Activated CD8-positive, alpha-beta memory T cell treated with anti-CD3 and anti-CD28 coated beads for 4 hours (primary cell): ENCODE measurements at places on chromosomes 5 and 9.

DNA sequence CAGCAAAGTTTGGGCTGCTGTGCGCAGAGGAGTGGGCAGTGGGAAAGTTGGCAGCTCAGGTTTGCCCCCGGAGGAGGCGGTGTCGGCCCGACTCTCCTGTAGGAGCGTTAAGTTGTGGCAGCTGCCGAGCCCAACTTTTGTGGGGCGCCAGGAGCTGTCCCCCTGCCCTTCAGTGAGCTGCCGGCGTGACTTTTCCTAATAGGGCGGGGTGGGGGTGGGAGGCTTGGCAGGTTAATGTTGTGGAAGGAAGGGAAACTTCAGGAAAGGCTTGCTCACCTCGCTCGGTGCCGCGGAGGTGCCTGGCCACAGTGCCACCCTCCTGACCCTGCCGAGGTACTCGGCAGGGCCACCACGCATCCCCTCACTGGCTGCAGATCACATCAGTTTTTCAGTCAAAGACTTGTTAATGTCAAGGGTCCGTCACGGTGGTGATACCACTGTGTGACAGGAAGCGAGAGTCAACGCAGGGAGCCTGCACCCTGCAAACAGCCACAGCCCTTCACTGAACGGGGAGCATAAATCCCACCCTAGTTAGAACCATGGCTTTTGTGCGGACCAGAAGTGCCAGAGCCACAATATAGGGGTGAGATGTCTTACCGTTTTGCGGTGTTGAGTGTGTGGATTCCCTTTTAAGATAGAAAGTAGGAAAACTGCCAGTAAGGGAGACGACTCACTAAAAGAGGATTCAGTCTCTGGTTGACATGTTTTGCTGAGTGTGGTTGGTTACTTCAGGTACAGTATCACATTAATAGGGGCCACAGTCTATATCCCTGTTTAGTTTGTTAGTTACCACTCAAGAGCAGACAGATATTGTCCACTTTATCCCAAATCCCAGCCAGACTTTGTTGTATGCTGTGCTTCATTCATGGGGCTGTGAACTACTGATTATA, 796 bp downstream of the LNPEP start:
- peak; percentile 36 for DNase-seq

DNA sequence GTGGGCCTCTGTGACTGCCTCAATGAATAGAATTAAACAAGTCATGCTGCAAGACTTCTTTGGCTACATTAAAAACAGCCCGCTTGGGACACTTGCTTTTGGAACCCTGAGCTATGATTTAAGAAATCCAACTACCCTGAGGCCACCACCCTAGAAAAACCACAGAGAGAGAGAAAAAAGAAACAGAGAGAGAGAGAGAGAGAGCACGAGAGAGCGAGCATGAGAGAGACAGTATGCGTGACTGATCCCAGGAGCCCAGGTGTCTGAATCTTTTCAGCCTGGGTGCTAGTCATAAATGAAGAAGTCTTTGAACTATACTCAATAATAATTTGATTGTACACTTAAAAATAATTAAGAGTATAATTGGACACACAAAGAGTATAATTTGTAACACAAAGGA, 123.1 kb upstream of the FREM1 start:
- DNase-seq: no peak

DNA sequence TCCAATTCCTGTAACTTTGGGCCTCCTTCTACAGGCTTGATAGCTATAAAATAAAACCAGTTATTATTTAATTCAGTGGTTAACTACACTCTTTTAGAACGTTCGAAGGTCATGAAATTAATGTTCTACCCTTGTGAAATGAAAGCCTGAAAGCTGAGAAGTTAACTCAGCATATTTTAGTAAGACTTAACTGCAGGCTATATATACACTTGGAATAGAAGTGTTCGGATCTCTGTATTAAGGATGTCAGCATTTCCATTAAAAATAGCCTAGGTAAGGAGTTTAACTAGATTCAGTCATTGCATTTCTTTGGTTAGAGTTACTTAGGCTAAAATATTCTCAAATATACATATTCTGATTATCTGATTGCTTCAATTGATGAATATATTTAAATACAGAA, 229.2 kb downstream of the MRPS30 start:
- DNase-seq: no peak

GRCh38 chr5:150582241-150583109, 58.0 kb upstream of the SYNPO start:
- no peak for DNase-seq

- DNase-seq: no peak
These were observed 32.8 kb upstream of the MCTP1 start for GRCh38 chr5:95317687-95318086.

DNA sequence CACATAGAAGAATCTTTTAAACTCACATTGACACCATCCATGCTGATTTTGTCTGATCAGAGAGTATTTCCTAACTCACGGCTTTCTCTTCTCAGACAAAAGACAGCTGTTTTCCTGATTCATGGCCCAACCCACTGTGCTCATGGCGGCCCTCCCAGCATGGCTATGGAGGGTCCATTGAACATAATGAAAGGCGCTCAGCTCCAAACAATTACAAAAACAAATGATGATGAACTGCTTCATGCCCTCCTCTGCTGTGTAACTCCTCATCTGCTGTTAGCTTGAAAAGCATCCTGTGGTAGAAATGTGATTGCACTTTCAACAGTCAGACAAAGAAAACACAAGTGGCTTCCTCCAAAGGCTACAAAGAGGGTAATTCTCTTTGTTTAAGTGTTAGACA, 673.8 kb downstream of the PRELID2 start:
- DNase-seq: no peak

GRCh38 chr9:91942201-91942600, 7.8 kb downstream of the ROR2 start:
- no peak for DNase-seq

DNA sequence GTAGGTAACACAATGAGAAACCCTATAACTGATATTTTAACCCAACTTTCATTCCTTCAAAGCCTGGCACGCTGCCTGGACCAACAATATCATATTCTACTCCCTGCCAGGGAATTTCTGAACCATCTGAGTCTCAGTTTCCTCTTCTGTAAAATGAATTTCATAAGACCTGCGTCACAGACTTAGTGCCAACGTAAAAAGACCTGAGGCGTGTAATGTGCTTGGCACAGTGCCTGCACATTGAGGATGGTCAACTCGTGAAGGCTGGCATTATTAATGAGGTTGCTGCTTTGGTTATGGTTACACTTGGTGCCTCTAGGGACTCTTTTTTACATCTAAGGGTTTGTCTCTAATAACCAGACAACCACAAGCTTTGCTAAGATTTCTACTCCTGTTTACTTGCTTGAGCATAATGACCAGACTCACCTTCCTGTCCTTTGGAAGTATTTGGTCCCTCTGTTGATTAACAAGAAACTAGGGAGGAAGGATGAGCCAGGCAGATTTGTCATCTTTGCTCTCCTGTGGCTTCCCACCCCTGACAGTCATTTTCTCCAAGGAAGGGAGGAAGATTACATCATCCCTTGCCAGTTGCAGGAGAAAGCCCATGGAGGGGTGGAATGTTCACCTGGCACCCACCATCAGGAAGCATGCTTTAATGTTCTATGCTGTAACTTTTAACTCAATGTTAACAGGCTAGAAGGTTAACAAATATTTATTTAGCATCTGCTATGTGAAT, 79.0 kb downstream of the PAPPA start:
- no peak for DNase-seq

DNA sequence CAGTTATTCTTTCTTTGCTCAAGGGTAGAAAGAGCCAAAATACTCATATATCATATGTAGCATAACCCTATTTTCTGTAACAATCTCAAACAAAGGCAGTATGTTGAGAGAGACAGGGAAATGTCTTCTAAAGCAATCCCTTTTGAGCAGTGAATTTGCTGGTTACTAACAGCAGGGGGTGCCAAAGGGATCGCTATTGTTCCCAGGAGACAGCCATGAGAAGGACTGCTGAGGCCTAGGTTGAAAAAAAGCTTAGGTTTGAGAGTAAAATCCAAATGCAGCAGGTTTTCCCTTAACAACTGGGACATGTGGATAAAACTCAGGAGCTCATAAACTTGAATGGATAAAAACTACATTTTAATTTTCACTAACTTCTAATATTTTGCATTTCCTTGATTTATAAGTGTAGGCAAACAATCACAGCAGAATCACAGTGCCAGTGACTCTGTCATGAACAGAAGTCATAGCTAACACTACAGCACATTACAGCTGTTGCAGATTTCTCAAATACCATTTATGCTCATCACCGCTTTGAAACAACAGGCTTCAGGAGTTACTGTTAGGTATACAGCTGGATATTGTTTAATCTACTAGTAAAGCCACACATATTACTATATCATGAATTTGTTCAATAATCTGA, 148.4 kb downstream of the MAPKAP1 start:
- DNase-seq: peak; percentile 9

- no peak for DNase-seq
These were observed 5.3 kb downstream of the FBXW2 start for GRCh38 chr9:120787933-120788332.

DNA sequence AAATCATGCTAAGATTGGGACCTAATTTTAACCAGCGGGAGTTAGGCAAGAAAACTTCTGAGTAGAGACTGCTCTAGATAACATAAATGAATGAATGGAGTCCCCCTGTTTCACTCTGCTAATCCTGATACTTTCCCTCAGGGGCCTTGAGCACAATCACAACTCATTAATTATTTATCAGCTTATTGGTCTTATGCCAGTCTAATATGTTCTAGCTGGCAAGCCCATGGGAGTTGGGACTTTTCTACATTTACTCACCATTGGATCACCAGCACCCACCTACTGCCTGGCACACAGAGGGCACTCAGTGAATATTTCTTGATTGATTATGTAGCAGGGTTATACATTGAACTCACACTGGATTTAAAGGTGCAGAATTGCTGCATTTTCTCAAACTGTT, 13.5 kb upstream of the TMED7 start:
- no peak for DNase-seq

- DNase-seq: no peak
These were observed 6.9 kb downstream of the FNBP1 start for GRCh38 chr9:130036099-130036498.

- DNase-seq: no peak
These were observed 487.2 kb downstream of the ARHGEF28 start for GRCh38 chr5:74113196-74113540.

- no peak for DNase-seq
These were observed 104.6 kb upstream of the TNFAIP8 start for GRCh38 chr5:119250946-119251901.

DNA sequence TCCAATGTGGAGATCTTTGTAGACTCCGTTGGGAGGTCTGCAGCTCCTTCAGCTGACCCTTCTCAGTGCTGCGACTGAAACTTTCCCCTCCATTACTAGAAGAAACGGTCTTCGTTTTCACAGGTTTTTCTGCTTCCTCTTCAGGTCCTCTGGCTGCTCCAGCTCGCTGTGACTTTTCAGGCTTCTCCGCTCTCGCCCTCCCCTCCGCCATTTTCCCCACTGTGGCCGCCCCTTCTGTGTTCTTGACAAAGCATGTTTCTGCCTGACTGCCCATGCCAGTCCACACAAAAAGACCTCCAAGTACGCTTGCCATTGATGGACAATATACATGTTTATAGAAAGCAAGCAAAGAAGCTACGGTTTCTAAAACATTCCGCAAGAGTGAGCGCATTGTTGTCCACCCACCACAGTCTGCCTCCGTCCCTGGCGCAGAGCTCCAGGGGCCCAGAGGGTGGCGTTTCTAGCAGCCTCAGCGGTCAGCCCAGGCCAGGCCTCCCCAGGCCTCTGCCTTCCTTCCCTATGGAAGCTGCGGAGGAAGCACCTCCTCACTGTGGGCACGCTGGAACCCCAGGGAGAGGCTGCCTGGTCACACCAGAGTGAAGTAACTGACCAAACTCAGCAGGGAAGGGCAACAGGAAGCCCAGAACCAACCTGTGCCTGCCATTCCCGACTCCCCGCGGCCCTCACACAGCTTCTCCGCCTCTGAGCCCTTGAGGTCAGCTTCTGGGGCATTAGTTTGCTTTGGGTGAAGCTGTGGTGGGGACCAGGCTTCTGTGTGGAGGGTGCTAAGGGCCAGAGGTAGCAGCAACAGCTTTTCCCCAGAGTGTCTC, 19.9 kb upstream of the S1PR3 start:
- no peak for DNase-seq

GRCh38 chr5:68257210-68257609, 41.7 kb downstream of the PIK3R1 start:
- no peak for DNase-seq

GRCh38 chr9:137077010-137077747, at the start of gene UAP1L1:
TSS of gene UAP1L1 (plus strand) at chr9:137077517. CDS start at chr9:137077533, 16 bp downstream.
- no peak for DNase-seq

DNA sequence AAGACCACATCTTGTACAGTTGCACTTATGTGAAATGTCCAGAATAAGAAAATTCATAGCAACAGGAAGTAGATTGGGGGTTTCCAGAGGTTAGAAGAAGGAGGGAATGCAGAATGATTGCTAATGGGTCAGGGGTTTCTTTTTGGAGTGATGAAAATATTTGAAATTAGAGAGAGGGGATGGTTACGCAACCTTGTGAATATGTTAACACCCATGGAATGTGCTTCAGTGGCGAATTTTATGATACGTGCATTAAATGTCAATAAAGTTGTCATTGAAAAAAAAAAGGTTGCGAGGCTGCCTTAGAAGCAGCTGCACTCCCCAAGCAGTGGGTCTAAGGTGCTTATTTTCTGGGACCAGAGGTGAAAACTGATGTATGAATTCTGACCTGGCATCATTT, 64.4 kb upstream of the SUB1 start:
- DNase-seq: no peak

GRCh38 chr5:82815871-82816270, 261.3 kb downstream of the TMEM167A start:
- no peak for DNase-seq

DNA sequence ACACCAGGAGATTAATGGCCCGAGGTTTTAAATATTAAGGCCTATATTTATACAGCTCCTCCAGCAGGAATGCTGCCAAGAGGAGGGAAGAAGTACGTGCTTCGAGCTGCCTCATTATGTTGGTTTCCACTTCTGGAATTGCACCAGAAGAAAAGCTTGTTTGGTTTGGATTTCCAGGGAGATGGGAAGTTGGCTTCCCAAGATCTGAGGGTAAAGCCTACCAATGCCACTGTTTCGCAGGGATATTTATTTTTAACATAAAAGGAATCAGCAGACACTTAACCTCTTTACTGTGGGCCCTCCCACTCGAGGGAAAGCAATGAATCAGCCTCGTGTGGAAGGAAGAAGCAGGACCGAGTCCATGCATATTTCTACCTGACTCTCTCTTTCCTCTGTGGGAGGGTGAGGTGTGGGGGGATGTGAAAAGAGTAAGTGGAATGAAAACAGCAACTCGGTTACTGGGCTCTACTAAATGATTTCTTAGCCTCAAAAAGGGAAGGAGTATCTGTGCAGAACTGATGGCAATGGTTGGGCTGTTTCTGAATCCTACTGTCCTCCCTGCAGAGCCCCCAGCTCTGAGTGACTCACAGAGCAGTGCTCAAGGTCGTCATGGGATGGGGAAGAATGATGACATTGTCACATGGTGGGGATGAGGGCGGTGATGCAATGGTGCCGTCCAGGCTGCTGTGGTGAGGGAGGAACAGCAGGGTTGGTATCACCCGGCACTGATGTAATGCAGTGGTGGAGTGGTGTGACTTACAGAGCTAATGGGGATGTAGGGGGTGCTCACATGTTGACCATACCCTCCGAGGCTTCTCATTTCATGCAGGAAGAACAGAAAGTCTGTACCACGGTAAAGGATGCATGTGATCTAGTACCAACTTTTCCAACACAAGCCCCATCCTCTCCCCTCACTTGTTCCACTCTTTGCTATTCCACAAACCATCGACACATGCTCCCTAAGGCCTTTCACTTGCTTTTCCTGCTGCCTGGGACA, 215.0 kb upstream of the PANK3 start:
- no peak for DNase-seq
